ENCODE measurements at places on chromosomes 3 and 15.

DNA sequence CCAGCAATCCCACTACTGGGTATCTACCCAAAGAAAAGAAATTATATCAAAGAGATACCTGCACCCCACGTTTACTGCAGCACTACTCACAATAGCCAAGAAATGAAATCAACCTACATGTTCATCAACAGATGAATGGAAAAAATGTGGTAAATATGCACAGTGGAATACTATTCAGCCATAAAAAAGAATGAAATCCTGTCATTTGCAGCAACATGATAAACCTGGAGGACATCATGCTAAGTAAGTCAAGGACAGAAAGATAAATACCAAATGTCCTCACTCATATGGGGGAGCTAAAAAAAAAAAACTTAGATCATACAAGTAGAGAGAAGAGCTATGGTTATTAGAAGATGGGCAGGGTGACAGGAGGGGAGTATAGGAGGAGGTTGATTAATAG, 9.1 kb downstream of the ZBTB11 start:
- no peak for DNase-seq

DNA sequence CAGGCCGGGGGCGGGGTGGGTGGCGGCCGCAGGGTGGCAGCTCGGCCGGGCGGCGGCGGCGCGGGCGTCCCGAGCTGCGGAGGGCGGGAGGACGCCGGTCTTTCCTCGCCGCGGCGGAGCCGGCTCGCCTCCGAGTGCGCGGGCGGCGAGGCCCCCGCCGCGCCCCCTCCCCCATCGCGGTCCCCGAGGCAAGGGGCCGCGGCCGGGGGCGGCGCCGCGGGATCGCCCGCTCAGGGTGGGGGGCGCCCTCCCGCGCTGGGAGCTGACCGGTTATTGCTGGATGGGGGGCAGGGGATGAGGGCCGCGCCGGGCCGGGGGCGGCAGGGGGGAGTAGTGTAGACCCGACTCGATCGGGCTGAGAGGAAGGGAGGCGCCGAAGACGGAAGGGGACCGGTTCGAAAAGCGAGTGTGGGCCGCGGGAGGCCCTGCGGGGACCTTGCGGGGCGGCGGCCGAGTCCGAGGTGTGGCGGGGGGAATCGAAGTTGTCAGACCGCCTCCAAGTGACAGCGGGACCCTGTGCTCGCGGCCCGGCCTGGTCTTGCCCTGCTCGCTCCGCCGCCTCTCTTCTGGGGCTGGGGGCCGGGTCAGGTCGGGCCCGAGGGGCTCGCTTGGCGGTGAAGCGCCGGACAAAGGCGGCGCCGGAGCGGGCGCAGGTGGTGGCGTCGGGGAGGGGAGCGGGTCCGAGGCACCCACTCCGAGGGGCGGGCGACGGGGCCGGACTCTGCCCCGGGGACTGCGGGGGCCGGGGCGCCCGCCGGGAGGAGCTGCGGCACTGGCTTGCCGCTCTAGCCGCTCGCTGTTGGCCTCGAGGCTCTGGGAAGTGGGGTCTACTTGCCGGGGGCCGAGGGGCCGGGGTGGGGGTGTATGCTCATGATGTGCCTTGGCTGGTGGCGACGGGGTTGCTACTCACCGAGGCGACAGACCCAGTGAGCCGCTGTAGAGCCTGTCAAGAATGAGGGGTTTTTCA, 1.1 kb downstream of the BAHD1 start:
- DNase-seq = no peak

- no peak for DNase-seq
These were observed 59.2 kb downstream of the CADPS start for GRCh38 chr3:62815981-62816380.

DNA sequence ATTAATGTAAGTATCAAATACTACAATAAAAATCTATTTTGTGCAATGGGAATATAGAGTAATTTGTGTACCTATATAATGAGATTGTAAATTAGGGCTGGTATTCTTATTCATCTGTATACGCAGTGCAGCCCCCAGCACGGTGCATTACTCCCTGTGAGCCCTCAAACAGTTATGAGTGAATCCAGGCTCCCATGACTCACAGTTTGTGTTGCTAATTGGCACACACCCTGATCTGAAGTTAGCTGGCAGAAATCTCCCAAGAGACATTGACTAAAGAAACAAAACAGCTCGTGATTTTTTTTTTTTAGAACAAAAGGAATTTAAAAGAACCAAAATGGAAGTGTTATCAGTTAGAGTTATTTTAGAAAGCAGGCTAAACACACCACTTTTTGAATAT, 15.7 kb downstream of the GK5 start:
- no peak for DNase-seq

DNA sequence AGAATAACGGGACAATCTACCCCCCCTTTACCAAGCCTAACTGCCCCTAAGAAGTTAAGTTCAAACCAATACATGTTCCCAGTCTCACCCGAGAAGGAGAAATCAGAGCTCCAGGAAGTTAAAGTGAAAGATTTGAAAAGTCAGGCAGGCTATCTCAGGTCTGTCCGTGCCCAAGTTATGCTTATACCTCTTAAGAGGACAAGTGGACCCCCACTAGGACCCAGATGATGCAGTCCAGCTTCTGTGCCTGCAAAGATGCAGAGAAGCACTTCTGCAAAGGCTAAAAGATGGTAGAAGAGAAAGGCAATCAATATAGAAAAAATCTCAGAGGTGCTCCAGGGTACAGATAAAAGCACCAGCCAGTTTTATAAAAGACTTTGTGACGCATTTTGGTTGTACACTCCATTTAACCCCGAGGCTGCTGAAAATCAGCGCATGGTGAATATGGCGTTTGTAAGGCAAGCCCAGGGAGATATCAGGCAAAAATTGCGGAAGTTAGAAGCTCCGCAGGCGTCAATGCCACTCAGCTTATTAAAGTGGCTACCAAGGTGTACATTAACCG, 9.8 kb upstream of the SLC9C1 start:
- DNase-seq = peak; percentile 37

- DNase-seq = no peak
These were observed 283.8 kb downstream of the ZPLD1 start for GRCh38 chr3:102718651-102719050.

GRCh38 chr3:61668317-61668864, 107.0 kb downstream of the PTPRG start:
- no peak for DNase-seq

DNA sequence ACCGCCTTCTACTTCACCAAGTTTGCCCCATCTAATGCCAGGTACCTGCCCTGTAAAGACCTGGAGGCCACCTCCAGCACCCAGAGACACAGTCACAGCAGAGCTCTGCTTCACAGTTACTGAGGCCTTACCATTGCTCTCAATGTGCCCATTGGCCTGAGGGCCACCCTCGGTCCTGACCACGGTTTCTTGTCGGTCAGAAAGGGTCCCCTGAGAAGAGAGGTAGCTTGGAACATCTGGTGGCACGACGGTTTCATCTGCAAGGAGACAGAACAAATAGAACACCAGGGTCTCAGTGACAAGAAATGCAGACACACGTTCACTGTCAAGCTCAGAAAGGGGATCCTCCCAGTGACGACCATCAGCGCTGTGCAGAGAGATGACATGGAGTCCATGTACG, 118.7 kb downstream of the LRIG1 start:
- no peak for DNase-seq

DNA sequence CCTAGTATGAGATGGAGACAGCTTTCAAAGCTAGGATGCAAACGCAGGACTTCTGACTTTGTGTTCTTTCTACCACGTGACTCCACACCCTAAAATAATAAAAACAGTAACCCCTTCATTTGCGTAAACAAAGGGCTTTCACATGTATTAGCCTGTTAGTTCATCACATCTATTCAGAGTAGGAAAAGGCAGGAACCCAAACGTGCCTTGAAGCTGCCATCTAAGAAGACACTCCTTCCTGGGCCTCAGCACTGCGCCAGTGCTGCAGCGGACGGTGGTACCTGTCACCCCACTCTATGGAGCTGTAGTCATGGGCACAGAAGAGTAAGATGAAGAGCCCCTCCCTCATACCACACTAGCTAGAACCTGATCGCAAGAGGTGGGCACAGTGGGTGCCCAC, 34.3 kb downstream of the PLD1 start:
- DNase-seq = no peak

- no peak for DNase-seq
These were observed 131.2 kb downstream of the RAP2B start for GRCh38 chr3:153293265-153293664.

DNA sequence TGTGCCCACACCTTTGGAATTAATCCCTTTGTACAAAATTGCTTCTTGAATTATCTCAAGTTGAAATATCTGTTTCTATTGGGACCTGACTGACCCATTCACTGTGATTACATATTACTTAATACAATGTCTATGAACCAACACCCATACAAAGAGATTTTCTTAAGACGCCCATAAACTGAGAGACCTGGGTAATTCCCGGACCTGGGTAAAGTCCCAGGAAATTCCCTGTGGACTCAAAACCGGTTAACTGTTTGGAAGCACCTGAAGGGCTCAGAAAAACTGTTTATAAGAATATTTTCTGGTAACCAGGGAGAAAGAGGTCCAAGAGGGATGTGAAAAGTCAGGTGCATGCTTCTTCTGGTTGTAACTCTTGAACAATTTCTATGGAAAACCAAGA, 314.0 kb upstream of the WNT5A start:
- DNase-seq = no peak

- no peak for DNase-seq
These were observed 25.7 kb downstream of the FSTL1 start for GRCh38 chr3:120424976-120425570.

DNA sequence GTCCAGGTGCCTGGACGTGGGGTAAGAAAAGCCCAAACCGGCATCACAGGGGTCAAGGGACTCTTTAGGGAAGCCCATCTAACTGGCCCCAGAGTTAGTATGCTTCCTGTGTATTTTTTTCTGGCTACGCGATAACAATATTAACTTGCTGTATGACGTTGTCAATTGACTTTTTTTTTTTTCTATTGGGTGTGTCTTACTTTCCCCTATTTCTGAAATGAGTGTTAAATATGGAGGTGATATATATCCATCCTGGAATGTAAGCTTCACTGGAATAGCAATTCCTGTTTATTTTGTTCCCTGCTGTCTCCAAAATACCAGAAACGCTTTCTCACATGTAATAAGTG, 598 bp upstream of the GMNC start:
- DNase-seq = no peak

DNA sequence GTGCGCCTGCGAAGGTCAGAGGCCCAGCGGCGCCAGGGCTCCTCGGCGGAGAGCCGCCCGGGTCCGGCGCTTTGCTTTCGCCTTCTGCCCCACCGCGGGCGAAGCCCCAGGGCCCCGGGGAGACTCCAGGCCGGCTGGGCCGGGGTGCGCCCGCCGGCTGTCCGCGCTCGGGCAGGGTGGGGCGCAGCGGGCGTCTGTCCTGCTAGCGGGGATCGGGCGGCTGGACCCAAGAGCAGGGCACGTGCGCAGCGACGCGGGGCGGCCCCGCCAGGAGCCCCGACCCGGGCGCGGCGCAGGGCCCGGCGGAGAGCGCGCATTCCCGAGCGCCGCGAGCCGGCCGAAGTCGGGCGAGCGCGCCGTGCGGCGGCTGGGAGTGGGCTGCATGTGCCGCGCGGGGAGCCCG, 569 bp upstream of the ALDH1A3 start:
- DNase-seq = no peak

DNA sequence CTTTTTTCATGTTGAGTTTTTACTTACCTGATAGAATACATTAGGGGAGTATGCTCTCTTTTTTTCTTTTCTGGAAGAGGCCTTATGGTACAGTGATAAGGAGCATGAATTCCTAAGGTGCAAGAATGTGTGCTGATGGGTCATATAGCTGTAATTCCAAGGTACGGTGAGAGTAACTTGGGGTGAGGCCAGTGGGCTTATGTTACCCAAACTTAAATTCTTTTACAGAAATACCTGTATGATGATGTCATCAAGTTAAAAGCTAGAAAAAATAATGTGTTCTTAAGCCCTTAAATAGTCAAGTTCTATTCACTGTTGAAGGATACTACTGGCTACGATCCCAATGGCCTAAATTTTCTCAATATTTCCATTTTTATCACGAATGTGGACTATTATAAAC, 111.2 kb downstream of the GMPS start:
- DNase-seq = no peak

DNA sequence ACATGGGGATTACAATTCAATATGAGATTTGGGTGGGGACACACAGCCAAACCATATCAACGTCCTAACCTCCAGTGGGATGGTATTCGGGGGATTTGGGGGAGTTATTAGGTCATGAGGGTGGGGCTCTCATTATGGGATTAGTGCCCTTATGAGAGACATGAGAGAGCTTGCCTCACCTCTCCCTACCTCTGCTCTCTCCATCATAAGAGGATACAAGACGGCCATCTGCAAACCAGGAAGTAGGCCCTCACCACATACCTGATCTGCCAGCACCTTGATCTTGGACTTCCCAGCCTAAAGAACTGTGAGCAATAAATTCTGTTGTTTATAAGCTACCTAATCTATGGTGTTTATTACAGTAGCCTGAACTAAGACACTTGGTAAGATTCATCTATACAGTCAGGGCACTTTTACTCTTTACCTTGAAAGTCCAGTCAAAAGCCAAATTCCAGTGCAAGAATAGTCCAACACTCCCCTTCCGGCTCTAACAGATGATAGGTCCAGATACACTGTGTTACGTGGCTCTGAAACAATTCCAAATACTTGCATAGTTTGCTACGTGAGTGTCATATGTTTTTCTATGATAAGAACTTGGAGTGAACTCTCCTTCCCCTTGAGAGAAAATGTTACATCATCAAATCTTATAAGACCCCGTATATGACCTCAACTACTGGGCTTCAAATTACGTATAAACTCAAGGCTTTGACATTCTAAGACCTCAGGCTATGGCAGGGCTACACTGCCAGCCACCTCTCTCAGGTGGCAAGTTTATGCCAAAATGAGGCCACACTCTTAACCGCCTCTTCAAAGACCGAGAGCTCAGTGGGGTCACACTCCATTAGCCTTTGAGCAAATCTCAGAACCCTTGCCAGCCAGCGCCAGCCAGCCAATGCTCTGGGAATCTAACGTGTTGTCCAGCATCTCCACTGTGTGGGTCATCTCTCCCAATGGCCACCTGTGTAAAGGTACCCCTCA, 129.9 kb downstream of the XXYLT1 start:
- no peak for DNase-seq

DNA sequence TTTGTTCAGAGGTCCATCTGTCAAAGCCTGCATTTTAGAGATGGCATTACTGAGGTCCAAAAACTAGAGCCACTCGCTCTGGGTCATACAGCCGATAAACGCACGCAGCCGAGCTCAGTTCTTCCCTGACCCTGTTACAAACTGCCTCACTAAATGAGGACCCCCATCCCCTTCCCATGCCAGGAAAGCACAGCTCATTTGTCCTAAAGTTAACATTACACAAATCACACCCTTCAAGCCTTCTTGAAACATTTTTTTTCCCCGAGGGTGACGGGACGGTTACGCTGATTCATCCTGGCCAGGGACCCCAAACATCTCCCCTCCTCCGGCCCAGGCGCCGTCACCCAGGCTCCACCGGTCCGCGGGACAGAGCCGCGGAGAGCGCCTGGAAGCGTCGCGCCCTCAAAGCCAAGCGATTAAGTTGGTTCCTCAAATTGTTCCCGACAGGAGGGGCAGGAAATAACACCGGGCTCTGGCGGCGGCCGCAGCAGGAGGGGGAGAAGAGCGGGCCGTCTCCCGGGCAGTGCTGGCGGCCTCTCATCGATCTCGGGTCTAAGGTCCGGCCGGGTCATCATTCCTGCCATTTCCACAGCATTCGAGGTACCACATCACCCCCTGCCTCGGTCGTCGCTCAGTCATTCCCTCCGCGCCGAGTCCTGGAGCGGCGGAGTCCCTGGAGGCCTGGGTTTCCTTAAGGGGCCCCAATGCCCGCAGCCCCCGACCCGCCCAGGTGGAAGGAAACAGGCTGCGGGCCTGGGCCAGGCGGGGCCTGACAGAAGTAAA, 619 bp upstream of the CMTM8 start:
- DNase-seq = peak; percentile 0
